PC-9 (cell line): ENCODE measurements at places on chromosomes 7 and 10. TPM values are rescaled to one million over a fixed set of nuclear protein-coding genes. Genes with fewer than 3 reads are reported as not detected.

DNA sequence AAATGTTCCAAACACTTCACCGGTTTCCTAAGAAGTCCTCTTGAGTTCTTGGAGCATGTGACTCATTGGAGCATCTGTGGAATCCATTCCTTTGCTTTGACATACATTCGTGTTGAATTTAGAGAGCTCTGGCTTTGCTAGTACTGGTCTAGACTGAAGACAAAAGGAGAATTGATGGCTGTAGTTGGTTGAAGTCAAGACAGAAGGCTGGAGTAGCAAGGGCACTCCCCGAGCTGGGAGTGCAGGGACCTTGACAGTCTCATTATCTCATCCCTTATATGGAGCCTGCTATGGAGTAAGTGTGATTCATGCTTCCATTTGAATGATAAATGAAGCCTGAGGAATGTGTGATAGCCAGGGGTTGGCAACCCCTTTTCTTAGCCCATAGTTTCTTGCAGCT lies 1249.1 kb downstream of the TYW1 start:
- peak; percentile 78 for DNase-seq

GRCh38 chr7:46784732-46785131 lies 797.2 kb downstream of the TNS3 start:
- DNase-seq: peak; percentile 30

GRCh38 chr7:148318102-148318811 lies 272.3 kb upstream of the C7orf33 start:
- DNase-seq: no peak

DNA sequence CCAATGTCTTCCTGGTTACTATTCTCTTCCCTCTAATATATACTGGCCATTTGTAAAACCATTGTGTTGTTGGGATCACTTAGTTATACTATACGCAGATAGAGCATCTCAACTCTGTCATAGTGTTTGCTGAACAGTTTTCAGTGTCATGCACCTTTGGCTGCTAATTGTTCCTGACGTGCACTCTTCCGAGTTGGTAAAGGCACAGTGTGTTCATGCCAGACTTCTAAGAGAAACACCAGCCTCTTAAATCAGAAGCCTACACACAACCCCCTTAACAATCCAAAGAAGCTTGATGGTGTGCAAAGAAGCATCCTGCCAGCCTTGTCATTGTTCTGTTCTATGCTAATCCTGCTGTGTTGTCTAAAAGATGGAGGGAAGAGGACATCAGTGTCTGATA lies 131.1 kb downstream of the MAPK8 start:
- no peak for DNase-seq

DNA sequence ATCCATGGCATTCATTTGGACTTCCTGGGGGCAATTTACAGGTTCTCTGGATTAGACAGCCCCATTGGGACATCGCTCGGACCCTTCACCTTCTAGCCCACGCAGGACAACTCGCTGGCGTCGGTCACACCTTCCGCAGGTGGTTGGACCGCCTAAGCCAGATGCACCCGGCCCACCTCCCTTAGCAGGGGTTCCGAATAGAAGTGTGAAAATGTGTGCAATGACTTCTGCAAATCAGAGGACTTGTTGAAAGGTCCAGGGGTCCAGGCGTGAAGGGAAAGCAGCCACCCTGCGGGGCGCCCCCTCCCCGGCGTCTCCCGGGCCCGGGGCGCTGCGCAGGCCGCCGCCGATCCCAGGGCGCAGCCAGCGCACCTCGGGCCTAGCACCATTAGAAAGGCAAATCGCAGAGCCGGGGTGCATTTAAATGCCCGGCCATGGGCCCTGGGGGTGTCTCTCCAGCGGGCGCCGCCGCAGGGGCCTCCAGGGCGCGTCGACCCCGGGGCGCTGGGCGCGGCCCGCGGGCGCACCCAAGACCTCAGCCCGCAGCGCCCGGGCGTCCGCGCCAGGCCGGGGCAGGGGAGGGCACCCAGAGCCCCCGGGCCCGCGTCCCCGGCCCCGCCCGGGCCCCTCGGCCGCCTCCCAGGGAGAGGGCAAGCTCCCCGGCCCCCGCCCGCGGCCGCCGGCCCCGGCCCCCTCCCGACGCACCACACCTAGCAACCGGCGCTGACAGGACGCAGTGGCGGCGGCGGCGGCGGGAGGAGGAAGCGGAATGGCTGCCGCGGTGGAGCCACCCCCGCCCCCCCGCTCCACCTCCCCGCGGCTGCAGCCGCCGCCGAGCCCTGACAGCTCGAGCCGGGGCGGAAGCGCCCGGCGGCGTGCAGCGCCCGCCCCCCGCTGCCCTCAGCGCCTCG lies 1.2 kb downstream of the JAZF1 start:
- DNase-seq: peak; percentile 46

- DNase-seq: no peak
Observed at GRCh38 chr7:3551536-3551935, 250.5 kb downstream of the SDK1 start.

- no peak for DNase-seq
Observed at GRCh38 chr7:121384265-121384664, 11.8 kb downstream of the FAM3C start.

- DNase-seq: no peak
Observed at GRCh38 chr10:48772059-48772458, 87.4 kb downstream of the WDFY4 start.

DNA sequence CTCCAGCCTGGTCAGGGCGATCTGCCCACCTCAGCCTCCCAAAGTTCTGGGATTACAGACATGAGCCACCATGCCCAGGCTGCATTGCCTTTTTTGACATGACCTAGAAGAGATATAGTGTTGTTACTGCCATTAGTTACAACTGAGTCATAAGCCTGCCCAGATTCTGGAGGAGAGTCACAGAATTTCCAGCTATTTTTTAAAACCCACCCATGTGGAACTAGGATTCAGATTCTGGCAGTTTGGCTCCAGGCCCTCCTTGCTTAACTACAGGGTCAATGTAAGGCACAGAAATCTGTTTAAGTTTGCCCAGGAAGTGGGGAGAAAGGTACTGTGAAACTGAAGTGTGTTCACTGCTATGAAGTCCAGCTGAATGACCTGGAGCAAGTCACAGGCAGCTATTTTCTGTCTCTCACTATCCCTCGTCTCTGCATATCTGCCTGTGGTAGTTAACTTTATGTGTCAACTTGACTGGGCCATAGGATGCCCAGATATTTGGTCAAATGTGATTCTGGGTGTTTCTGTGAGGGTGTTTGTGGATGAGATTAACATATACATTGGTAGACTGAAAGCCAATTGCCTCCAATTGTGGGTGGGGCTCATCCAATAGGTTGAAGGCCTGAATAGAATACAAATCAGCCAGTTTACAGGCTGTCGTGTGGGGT lies 8.4 kb upstream of the MARVELD1 start:
- DNase-seq: no peak

GRCh38 chr10:44853148-44853734 lies 57.9 kb upstream of the TMEM72 start:
- DNase-seq: no peak

RASA4B gene
- total RNA-seq: 1.2 and 5.8 TPM in 2 replicates
